ENCODE measurements at places on chromosomes 16 and 17.

- no peak for DNase-seq
These were observed 52.1 kb downstream of the BANP start for GRCh38 chr16:88003316-88003715.

DNA sequence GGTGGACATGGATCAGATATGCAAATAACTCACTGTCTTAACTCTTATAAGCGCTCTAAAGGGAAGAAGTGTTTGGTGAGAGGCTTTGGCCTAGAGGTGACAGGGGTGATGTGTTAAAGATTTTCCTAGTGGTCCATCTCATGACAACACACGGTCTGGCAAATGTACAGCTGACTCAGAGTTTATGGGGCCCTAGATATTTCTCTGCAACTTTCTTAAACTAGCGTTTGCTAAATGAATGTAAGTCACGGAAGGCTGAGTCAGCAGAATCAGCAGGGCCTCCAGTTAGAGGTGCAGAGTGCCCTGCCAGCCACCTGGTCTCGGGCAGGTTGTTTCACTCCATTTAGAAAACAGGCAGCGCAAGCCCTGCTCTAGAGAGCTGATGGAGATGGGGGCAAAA, 40.1 kb downstream of the CLEC16A start:
- no peak for DNase-seq

DNA sequence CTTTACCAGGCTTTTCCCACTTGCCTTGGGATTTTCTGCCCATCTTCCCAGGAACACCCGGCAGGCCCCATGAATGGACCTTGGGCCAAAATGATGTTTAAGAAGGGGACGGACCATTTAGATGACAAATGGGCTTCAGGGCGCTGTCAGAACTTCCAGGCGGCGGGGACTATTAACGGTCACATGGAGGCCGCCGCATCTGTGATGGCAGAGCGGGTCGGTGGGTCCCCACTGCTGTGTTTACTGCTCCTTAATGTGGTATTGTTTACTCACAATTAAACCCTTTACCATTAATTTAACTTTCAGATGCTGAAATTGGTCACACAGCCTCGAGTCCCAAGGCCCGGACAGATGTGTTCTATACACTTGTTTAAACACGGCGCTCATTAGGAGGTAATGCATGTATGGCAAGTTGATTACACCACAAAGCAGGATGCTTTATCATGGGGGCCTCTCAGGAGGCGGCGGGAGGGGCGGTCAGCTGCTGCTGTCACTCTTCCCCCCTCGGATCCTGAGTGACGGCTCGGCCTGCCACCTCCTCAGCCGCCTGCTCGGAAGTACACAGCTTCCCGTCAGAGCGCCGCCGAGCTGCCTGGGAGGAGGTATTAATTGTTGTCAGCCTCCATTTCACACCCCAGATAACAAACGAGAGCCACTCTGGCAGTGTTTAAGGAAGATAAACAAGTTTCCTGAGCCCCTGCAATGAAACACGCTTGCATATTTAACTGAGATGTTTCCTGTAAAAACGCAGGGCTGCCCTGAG, 83.9 kb upstream of the IRX3 start:
- no peak for DNase-seq

GRCh38 chr16:22425036-22425801, 50.8 kb upstream of the CDR2 start:
- no peak for DNase-seq

GRCh38 chr17:68433911-68434508, 23.3 kb downstream of the WIPI1 start:
- no peak for DNase-seq

DNA sequence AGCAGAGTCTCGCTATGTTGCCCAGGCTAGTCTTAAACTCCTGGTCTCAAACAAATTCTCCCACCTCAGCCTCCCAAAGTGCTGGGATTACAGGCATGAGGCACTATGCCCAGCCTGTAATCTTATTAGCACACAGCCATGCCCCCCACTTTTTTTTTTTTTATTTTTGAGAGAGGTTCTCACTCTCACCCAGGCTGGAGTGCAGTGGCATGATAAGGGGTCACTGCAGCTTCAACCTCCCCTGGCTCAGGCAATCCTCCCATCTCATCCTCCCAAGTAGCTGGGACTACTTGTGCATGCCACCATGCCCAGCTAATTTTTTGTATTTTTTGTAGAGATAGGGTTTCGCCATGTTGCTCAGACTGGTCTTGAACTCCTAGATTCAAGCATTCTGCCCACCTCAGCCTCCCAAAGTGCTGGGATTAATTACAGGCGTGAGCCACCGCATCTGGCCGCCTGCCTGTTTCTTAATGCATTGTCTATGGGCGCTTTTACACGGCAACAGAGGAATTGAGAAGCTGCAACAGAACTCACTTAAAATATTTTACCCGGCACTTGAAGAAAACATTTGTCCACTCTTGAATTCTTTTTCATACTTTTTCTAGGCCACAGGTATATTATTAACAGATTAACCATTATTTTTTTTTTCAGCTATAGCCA, 8.8 kb upstream of the CEP20 start:
- no peak for DNase-seq

GRCh38 chr16:49493836-49494235, 120.2 kb downstream of the C16orf78 start:
- no peak for DNase-seq

GRCh38 chr17:79942591-79943346, 92.9 kb downstream of the TBC1D16 start:
- no peak for DNase-seq

- no peak for DNase-seq
These were observed 1.6 kb upstream of the DUSP14 start for GRCh38 chr17:37488009-37488604.

GRCh38 chr17:9001559-9001958, 19.8 kb upstream of the NTN1 start:
- DNase-seq = no peak

- no peak for DNase-seq
These were observed 204.8 kb upstream of the CPHXL start for GRCh38 chr16:75931043-75931442.

GRCh38 chr16:24980077-24980793, 34.9 kb downstream of the ARHGAP17 start:
- DNase-seq = no peak

GRCh38 chr17:17179371-17179827, 26.7 kb downstream of the PLD6 start:
- DNase-seq = no peak

GRCh38 chr16:48523415-48524204, 86.4 kb downstream of the N4BP1 start:
- no peak for DNase-seq

- no peak for DNase-seq
These were observed 110.9 kb upstream of the TOB1 start for GRCh38 chr17:50976951-50977472.

- DNase-seq = no peak
These were observed 61.5 kb downstream of the CCT6B start for GRCh38 chr17:34899643-34900291.

DNA sequence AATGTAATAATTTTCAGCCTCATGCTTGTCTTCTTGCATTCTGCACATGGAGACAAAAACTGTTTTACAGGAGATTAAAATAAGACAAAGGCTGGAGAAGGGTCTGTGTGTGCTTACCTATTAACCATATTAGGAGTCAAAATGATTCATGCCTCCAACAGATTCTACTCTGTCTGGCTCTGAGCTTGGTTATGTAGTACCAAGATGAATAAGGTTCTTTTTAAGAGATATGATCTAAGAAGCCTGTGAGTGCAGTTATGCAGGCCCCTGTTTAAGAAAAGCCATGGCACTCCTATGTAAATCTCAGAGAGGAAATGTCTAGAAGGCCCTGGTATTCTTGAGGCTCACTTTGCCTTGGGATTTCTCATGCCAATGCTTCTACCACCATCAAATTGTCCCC, 486.6 kb upstream of the CDH11 start:
- no peak for DNase-seq

DNA sequence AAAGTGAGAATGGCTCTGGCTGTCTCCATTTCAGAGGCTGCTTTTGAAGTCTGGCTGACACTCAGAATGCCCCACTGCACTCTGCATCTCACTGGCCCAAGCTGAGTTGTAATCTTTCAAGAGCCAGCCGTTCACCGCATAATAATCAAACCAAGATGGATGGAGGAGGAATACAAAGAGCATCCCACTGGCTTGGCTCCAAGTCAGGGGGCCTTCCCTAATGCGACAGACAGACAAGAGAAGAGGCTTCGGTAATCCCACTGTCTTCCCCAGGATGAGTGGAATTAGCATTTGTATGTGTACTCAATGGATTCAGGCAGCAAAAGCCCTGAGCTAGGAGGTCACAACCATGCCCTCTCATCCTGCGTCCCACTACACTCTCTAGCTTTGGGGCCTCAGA, 68.0 kb downstream of the CBLN1 start:
- DNase-seq = no peak

GRCh38 chr16:2755158-2755557, 2.7 kb downstream of the SRRM2 start:
- no peak for DNase-seq

- DNase-seq = no peak
These were observed 33.4 kb downstream of the CDH13 start for GRCh38 chr16:82660075-82660645.

DNA sequence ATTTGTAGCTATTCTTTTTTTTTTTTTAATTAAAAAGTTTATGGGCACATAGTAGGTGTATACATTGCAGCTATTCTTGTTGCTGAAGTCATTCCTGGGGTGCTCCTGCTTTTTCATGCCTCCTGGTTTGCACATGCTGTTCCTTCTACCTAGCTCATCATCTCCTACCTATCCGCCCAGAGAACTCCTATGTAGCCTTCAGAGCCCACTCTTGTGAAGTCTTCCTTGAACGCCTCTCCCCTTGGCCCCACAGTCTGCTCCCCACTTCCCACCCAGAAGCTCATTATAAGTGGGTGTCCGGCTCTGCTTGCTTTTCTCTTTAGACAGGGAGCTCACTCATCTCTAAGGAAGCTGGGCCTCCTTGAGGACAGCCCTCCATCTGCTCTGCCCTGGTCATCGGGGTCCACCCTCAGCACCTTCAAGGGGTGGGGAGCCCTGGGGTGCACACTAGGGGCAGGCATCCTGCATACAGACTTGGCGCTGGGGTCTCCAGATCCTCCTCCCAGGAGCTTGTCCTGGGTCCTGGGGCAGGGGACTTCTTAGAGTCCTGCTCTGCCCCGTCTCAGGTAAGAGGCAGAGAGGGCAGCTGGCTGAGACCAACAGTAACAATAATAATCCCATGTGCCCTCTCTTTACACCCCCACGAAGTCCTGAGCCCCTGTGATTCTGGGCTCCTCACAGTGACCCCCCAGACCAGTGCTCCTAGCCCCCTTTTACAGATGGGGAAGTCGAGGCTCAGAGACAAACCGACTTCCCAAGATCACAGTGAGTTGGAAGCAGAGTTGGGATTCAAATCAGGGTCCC, 3.5 kb upstream of the B9D1 start:
- DNase-seq = no peak

GRCh38 chr16:77690416-77690815, 31.9 kb upstream of the NUDT7 start:
- no peak for DNase-seq

DNA sequence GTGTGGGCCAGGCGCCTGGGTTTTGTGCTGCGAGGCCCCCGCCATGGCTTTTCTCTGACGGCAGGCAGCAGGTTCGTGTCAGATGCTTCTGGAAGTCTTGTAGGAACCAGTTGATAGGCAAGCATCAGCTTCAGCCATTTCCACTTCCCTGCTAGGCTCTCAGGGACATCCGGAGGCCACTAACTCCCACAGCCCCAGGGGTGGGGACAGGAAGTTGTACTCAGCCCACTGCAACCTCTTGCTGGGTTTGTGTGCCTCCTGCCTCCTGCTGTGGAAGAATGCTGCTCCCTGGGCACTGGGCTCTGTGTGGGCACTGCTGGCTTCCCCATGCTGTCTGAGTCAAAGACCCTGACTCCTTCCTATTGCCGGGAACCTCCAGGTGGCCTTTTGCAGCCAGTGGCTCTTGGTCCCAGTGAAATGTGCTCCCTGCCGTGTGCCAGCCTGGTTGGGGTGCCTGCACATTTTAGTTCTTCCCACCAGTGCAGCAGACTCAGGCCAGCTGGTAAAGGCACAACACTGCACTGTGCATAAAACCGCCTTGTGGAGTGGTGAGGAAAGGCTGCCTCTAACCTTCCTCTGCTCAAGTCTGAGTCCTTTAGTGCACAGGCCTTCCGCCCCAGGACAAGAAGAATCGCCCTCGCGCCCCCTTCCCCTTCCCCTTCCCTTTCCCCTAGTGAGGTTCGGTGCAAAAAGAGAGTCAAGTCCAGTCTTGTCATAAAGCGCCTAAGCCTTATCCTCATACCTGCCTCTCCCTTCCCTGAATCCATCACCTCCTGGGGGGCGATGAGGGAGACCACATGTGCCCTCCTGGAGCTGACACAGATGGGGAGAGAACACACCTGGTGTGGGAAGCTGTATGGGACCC, 16.6 kb downstream of the LDHD start:
- no peak for DNase-seq

DNA sequence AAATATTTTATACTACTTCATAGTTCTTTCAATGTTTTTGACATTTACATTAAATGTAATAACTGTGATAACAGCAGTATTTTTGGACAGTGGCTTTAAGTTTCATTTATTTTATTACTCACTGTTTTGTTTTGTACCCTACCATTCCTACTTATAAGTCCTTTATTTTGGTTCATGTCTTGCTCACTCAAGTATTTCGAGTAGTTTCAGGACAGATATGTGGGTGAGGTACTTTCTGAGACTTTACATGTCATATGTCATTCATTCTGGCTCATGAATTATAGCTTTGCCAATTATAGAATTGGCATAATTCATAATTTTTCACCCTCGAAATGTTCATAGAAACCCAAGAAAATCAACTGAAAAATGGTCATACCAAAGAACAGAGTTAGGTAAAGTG, 44.4 kb downstream of the PIK3R5 start:
- DNase-seq = no peak

- DNase-seq = no peak
These were observed 27.0 kb downstream of the ZSWIM7 start for GRCh38 chr17:15972497-15972951.

GRCh38 chr16:11258553-11259492, 2.8 kb upstream of the SOCS1 start:
- no peak for DNase-seq

DNA sequence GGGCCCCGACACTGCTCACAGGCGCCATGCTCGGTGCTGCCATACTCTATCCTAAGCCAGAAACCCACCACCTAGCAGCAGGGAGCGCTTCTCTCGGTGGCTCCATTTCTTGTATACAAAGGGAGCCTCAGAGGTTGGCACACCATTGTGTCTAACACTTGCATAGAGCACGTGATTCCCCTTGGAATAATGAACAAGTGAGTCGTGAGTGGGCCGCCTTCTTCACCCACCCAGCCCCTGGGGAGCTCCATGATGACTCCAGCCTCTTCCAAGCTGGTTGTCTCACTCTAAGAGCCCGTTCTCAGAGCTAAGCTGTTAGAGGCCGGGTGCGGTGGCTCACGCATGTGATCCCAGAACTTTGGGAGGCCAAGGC, 82.3 kb upstream of the ZNF469 start:
- DNase-seq = no peak

DNA sequence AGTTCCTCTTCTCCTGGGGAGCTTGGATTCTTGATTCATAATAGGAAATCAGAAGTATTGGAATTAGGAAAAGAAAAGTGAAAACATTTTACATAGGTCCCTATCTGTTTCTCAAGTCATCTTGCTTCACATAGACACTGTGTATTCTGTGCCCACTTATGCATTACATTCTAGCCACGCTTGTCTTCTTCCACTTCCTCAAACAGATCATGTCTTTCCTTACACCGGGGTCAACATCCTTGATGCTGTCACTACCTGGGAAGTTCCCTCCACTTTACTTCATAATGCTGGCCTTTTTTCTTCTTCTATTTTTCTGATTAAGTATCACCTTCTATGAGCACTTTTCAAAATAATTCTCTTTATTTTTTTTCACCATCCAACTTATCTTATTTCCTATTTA, 606.4 kb upstream of the CDH8 start:
- no peak for DNase-seq

Data from NCI-H1048 (cell line).